CD4-positive, alpha-beta T cell treated with Interleukin-4 for 1 hour (primary cell): ENCODE measurements at places on chromosomes 3 and 15.
A peak's percentile ranks its signal among the peaks of the same experiment; 100 is the strongest.

- no peak for DNase-seq
Observed at GRCh38 chr3:162170581-162170980, 674.0 kb downstream of the OTOL1 start.

GRCh38 chr3:70926835-70927234, 614.4 kb upstream of the MDFIC2 start:
- no peak for DNase-seq

DNA sequence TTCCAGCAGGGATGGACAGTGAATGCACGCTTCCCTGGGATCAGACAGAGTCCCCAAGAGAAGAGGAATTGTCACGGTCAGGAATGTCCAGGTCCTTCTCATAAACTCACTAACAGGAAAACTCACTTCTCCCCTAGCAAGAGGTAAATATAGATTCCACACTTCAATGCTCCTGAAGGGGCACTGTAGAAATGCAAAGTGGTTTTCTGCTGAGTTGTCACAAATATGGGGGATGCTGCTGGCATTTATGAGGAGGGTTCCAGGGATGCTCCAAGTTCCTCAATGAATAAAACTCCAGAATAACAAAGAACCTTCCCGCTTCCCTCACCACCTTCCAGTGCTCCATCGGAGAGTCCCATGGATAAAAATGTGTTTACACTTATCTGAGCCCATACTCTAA, 423.4 kb downstream of the MAGI1 start:
- no peak for DNase-seq

GRCh38 chr15:83015361-83015760, 3.9 kb upstream of the C15orf40 start:
- no peak for DNase-seq

GRCh38 chr15:94395640-94396039, 164.3 kb downstream of the MCTP2 start:
- no peak for DNase-seq

- DNase-seq = no peak
Observed at GRCh38 chr15:47186075-47186474, 531.2 kb upstream of the SEMA6D start.

- DNase-seq = no peak
Observed at GRCh38 chr15:70589728-70590127, 173.6 kb downstream of the UACA start.

DNA sequence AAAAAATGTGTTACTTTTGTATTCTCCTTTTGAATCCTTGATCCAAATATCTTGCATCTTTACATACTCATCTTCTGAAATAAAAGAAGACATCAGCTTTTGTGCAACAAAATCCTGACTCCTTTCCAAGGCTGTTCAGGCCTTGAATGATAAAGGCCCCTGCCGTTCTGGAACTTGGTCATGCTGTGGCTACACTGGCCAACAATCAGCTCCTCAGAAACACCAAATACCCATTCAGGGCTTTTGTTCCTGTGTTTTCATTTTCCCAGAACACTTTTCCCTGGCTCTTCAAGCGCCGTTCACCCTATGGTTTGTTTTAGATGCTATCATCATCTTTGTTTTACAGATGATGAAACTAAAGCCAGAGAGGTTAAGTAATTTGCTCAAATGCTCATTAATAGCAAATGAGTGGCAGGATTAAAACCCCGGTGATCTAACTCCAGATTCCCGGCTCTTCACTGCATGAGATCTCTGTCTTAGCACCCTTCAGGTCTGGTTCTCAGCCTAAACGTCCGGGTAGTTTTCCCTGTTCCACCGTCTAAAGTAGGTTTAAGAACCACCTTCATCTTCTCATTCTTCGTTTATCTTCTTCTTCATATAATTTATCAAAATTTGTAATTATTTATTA, 58.3 kb downstream of the EPHA3 start:
- no peak for DNase-seq

DNA sequence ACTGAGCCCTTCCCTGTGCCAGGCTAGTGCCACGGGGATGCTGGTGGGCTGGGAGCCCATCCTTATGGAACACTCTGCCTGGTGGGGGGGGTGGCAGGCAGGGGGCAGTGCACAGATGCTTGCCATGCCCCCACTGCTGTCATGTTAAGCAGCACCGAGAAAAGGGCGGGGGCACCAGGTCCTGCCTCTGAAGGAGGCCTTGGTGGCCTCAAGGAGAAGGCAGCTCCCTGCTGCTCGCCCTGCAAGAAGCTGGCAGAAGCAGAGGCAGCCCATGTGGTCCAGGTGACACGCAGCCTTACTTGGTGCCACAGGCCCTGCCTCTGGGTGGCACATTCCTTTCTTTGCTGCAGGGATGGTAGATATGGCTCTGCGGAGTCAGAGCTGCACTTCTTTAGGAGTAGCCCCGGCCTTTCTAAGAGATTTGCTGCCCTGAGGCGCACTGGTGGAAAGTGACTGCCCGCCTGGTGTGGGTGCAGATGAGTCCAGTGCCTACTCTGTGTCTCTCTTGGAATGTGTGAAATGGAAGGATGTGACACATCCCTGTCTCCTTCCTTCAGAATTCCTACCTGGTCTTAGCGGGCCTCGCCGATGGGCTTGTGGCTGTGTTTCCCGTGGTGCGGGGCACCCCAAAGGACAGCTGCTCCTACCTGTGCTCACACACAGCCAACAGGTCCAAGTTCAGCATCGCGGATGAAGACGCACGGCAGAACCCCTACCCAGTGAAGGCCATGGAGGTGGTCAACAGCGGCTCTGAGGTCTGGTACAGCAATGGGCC, 145.8 kb downstream of the LRRK1 start:
- no peak for DNase-seq

DNA sequence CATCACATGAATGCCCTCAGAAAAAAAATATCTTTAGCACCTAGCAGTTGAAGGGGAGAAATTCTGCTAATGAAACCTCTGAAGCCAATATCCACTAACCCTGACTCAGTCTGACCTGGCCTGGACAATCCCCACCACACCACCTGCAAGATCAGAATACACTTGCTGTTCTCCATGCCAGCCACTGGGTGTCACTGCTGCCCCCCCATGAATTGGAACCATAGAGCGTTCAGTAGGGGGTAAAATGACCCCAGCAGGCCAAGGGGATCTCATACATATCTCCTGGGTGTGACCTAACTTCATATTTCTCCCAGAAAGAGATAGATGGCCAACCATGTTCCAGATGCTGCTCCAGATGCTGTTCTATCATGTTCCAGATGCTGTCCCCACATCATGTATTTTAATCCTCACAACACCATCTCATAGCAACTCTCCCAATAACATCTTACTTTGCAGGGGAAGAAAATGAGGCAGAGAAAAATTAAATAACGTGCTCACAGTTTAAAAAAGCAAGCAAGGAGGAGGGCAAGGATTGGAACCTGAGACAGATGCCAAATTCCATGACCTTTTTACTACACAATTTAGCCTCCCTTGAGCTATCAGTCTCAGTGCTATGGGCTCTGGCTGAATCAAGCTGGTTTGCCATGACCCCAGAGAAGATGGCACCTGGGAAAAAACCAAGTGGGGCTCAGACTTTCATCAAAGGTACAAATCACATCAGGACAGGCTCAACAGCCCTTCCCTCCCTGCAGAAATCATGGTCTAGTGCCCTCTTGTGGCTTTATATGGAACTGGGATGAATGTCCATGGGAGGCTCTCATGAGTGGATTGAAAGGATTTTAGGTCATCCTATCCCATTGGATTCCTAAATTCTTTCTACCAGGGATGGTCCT, 12.4 kb downstream of the NTRK3 start:
- DNase-seq = peak; percentile 22

DNA sequence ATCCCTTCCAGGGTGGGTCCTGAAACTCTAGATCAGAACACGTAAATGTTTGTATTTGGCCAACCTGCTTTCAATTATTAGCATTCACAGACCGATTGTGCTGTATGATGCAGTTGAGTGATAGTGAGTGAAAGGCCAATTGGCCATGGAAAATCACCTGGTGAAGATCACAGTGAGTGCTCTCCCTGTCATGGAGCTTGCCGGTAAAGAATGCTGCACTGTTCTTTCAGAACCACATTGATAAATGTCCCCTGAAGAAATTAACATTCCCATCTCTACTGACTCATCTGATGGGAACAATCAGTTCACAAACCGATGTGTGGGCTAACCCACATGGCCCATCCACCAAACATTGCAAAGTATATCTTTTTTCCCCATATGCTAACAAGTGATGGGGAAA, 324.8 kb upstream of the TBL1XR1 start:
- DNase-seq = no peak

GRCh38 chr3:16841904-16842271, 42.9 kb upstream of the PLCL2 start:
- DNase-seq = peak; percentile 65

DNA sequence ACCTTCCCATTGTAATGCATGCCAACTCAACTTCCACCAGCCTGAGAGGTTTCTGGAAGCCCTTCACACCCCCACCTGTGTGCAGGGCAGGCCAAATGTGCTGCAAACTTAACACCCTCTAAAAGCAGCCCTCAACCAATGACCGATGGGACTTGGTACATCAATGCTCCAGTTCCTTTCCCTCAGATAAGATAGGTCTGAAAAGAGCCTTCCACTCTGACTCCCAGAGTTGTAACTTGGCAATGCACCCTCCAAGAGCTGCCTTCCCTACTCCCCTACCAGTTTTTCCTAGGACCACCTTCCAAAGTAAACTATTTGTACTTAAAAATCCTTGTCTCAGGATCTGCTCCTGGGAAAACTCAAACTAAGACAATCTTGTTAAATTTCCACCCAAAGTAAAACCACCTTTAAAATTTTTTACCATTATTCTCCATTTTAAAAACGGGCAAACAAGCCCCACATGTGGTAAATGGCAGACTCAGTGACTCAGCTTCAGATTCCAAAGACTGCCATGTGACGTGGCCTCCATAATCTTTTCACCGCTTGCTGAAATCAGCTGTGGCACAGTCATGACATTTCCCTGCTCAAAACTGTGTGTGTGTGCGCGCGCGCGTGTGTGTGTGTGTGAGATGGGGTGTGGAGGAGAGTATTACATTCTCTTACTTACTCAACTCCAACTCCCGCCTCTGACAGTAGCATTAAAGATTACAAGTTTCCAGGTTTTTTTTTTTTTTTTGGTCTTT, 17.2 kb downstream of the RASGRP1 start:
- DNase-seq = no peak

GRCh38 chr15:48861813-48862431, 16.0 kb upstream of the EID1 start:
- peak; percentile 78 for DNase-seq

GRCh38 chr15:100683434-100683833, 81.0 kb downstream of the ASB7 start:
- DNase-seq = no peak

DNA sequence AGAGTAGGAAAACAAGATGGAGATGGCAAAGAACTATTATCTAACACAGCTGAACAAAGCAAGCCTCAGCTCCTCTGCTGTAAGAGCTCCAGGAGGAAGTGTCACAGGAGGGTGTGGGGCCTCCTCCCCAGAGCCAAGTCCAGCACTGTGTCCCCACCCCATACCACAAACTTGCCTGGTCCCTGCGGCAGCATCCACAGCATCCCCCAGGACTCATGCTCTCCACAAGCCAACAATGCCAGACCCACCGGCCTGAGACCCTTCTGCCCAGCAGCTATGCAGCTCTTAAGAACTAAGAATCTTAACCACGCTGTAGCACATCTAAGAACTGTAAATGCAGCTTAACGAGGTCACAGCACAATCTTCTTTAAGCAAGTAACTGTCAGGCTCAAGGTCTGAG, 9.1 kb downstream of the RBM15B start:
- no peak for DNase-seq

GRCh38 chr15:25742776-25743547, 120.2 kb downstream of the ATP10A start:
- DNase-seq = no peak

GRCh38 chr15:99130765-99131440, 26.0 kb downstream of the SYNM start:
- DNase-seq = no peak

GRCh38 chr3:185537369-185537970, 14.9 kb downstream of the LIPH start:
- DNase-seq = peak; percentile 54

- no peak for DNase-seq
Observed at GRCh38 chr3:27545061-27545460, 60.9 kb upstream of the SLC4A7 start.

DNA sequence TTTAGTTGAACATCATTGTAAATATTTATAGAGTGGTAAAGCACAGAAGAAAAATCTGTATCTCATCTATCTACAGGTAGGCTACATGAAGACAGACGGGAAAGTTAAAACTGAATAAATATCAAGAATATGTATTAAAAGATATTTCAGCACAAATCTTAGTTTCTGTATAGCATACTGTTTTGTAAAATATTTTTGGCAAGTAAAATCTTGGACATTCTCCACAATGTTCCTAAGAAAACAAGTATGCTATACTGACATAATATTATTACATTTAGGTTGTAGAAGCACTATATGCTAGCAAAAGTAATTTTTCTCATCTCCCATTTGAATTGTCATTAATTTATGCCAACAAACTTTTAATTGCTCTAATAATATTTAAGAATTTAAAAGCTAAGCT, 326.4 kb upstream of the ARL6 start:
- DNase-seq = no peak

GRCh38 chr3:84820126-84820525, 138.7 kb upstream of the CADM2 start:
- no peak for DNase-seq

DNA sequence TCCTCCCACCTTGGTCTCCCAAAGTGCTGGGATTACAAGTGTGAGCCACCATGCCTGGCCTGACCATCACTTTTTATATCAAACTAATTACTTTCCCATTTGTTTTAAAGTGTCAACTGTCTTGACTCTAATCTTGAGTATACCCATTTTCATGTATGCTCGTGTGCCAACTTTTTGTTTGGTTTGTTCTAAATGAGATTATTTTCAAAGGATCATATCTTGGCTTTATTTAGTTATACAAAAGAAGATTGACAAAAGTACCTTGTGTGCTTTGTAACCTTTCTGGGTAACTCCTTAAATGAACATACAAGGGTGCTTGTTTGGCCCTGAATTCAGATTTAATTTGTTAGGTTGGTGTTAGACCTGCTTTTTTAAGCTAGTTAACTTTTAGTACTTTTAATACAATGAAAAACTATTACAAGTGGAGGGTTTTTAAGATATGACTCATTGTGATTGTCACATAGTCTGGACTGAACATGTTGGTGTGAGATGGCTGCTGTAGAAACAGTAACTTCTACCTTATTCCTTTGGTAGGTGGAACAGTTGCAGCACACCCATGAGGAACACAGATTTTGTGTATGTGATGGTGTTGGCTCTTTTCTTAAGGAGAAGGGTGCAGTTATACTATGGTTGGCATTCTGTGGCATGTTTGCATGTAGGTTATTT, 10.7 kb downstream of the KIF23 start:
- DNase-seq = no peak

- DNase-seq = no peak
Observed at GRCh38 chr3:101811875-101812274, 32.9 kb downstream of the NXPE3 start.

DNA sequence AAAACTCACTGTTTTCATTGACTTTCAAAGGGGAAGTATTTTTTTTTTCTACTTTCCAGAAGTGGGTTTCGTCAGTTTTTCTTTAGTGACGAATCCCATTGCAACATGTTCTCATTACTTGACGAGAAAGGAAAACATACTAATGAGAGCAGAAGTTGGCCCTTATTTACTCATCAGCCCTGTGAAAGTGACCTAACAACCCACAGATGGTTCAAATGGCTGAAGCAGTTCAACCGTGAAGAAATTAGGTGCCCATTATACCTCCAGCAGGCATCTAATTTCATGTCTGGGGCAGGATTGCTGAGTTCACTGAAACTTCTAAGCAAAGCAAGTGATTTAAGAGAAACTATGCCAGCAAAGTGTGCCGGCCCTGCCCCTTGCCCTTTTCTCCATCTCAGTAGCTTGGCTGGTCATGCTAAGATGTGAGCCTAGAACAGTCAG, 9.0 kb downstream of the AQP9 start:
- DNase-seq = peak; percentile 8
